CD4-positive, alpha-beta T cell treated with Interleukin-1 beta for 1 hour (primary cell): ENCODE measurements at places on chromosomes 1 and 21.
A peak's percentile ranks its signal among the peaks of the same experiment; 100 is the strongest.

GRCh38 chr1:211833174-211833820 lies 2.7 kb upstream of the LPGAT1 start:
- DNase-seq: peak; percentile 21

- DNase-seq: no peak
These were observed 24.7 kb upstream of the FCGR2A start for GRCh38 chr1:161480381-161481035.

GRCh38 chr1:244962130-244962529 lies 97.8 kb upstream of the HNRNPU start:
- DNase-seq: no peak

GRCh38 chr1:36285443-36286101 lies 20.6 kb upstream of the SH3D21 start:
- DNase-seq: peak; percentile 69

- DNase-seq: no peak
These were observed 349.8 kb downstream of the LTN1 start for GRCh38 chr21:28642891-28643290.

DNA sequence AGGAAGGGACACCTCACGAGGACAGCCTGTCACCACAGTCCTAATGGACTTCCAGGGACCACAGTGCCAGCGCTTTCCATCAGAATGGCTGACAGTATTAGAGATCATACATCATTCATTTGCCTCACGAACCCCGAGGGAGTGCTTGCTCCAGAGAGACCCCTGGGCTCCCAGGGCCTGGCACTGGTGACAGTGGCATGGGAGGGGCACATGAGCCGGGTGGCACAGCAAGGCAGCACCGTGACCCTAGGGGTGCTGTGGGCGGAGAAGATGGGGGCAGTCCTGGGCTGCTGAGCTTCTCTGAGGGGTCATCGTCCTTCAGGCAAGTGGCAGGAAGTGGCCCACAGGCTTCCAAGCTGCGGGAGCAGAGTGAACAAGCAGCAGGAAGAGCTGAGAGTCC lies 16.4 kb upstream of the TSPEAR start:
- no peak for DNase-seq

GRCh38 chr1:104932949-104933679 lies 1183.4 kb downstream of the AMY1C start:
- no peak for DNase-seq

DNA sequence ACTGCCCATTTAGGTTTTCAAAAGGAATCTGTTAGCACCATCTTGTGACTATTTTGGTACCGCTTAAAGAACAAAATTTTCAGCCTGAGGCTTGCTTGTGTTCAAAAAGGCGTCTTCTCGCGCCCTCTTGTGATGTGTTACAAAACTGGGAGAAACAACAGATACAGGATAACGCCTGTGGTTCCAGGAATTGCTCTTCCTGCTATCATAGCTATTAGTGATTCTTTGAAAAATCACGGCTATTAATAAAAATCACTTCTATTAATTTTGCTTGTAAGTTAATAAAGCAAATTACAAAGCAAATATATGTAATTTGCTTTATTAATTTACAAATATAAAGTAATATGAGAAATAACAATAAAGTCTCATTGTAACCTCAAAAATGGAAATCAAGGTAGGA lies 82.2 kb upstream of the ABCD3 start:
- peak; percentile 11 for DNase-seq

- no peak for DNase-seq
These were observed 45.4 kb upstream of the IPO9 start for GRCh38 chr1:201783572-201783971.

DNA sequence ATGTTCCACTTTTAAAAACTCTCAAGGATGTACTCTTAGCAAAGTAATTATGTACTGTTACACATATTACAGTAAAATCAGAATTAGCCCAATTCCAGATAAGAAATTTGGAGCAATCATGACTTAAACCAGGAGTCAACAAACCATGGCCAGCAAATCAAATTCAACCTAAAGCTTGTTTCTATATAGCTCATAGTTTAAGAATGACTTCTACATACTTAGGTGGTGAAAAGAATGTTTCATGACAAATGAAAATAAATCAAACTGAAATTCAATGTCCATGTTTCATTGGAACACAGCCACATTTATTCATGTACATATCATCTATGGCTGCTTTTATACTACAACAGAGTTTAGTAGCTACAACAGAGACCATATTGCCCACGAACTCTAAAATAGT lies 35.1 kb downstream of the FRRS1 start:
- no peak for DNase-seq

GRCh38 chr1:216425577-216425976 lies 2.3 kb upstream of the USH2A start:
- DNase-seq: no peak

DNA sequence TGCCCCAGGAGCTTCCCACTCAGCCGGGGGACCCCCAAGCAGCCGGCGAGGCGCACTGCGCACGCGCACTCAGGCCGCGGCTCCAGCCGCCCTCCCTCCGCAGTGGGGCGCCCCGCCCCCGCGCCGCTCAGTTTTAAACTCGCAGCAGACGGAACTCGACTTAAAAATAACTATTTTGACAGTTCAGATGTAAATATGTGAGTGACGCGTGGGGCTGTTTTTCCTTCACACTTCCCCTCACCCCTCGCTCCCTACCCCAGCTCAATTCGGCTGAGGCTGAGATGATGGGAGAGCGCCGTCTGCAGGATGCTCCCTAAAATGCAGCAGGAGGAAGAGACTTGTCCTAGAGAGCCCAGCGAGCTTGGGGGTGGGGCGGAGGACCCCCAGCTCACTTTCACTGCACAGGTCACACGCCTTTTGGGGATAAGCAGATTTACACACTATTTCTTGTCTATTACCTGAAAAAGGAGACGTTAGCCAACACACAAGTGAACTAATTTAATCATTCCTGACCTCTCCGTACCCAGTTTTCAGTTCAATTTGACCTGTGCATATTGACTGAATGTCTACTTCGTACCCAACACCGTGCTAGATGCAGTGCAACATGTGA lies 8.9 kb upstream of the LEMD1 start:
- DNase-seq: peak; percentile 56

DNA sequence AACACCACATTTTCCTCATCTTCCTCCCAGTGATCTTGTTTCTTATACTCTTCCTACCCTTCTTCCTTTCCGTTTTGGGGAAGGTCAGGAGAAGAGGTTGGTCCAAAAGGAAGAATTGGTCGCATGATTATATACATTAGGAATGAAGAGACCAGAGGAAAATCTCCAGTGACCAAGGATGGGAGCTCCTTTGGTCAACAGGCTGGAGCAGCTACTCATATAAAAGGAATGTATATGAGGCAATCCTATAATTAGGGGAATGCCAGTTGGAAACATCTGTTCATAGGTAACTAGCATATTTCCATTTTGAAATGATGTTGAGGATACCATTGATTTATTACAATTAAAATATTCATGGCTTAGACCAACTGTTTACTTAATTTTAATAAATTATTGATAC lies 114.5 kb downstream of the LRRC40 start:
- DNase-seq: no peak

GRCh38 chr21:36694593-36695282 lies 4.2 kb upstream of the SIM2 start:
- no peak for DNase-seq

DNA sequence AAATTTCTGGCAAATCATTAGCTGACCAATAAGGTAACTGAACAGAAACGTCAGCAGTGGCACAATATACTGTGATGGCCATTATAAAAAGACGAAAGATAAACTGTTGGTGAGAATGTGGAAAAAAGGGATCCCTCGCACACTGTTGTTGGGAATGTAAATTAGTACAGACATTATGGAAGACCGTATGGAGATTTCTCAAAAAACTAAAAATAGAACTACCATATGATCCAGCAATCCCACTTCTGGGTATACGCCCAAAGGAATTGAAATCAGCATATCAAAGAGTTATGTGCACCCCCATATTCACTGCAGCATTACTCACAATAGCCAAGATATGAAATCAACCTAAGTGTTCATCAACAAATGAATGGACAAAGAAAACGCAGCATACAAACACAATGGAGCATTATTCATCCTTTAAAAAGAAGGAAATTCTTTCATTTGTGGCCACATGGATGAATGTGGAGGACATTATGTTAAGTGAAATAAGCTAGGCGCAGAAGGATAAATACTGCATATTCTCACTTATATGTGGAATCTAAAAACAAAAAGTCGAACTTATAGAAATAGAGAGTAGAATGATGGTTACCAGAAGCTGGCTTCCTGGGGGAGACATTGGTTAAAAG lies 257.7 kb downstream of the RHOU start:
- no peak for DNase-seq

GRCh38 chr1:55203064-55203463 lies 12.1 kb downstream of the USP24 start:
- DNase-seq: no peak

- no peak for DNase-seq
These were observed 150.1 kb downstream of the KCNJ6 start for GRCh38 chr21:37766129-37766528.

GRCh38 chr1:193229136-193229535 lies 42.7 kb upstream of the B3GALT2 start:
- DNase-seq: no peak

DNA sequence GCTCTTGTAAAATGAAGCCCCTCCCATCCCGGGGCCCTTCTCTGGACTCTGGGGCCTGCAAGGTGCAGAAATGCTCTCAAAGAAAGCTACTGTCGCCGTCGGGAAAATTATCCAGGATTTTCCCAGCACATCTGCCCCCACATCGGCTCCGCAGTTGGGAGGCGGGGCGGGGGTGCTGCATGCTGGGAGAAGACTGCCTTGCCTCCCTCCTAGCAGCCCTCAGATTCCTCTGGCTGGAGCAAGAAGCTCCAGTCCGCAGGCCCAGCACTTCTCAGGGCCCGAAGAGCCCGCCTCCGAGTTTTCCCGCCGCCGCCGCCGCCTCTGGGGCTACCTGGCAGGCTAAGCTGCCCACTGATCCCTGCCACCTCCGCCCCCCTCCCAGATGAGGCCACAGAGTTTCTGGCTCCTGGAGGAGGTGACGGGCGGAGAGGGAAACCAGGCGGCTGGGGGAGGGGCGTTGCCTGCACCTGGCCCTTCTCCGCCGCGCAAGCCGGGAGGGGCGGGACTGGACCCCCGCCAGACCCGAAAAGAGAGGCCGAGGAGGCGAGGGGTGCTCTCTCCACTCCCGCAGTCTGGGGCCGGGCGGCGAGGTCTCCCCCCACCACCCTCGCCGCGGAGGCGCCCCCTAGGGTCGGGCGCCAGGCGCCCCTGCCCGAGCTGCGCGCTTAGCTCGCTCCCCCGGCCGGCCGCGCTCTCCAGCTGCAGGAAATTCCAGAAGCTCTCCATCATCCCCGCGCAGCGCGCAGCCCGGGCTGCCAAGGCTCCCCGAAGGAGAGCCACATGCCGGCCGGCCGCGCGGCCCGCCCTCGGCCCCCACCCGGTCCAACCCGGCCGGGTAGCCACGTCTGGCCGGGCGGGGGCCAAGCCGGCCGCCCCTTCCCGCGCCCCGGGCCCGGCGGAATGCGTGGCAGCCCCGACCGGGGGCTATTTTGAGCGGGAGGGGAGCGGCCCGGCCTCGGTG lies 28.8 kb downstream of the AHDC1 start:
- DNase-seq: no peak

DNA sequence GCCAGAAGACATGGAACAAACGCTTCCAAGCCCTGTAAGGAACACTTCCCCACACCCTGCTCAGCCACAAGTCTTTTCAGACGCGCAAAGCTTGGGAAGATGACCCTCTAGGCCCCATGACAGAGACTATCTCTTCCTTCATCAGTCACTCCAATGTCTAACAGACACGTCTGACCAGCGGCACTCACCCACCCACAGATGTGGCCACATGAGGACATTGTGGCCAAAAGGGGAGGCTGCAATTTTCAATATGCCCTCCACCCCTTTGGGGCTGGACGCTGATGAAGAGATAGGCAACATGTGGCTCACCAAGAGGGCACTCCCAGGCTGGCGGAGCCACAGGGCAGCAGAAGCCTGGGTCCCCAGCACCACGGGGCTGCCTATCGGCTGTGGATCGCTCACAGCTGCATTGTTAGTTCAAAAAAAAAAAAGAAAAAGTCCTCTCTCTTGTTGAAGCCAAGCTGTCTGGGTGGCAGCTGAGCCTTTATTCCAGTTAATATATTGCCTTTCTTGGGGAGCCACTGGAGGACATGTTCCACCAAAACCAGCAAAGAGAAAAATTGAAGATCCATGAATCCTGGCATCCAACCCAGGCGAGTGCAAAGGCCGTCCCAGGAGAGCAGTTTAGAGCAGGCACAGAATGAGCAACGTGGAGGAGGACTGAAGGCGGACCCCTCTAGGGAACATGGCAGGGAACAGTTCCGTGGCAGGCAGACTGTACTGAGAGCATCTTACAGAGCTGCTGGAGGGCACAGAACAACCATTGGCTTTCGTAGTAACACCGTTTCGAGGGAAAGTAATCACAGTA lies 52.7 kb upstream of the GPR153 start:
- DNase-seq: no peak

DNA sequence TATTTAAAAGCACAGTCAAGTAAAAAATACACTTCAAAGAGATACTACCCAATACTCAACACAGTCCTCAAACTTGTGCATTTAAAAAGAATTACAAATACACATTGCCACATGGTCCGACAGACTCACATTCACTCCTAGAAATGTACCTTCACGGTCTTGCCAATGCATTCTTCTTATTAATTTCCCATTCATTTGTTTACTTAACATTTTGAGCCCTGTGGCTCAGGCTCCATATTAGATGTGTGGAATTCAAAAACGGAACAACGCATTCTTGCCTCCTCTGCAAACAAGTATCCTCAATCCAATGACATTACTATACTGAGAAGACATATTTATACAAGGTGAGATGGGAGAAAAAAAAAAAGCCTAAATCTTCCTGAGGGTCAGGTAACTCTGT lies 2.5 kb upstream of the DUSP23 start:
- DNase-seq: no peak

DNA sequence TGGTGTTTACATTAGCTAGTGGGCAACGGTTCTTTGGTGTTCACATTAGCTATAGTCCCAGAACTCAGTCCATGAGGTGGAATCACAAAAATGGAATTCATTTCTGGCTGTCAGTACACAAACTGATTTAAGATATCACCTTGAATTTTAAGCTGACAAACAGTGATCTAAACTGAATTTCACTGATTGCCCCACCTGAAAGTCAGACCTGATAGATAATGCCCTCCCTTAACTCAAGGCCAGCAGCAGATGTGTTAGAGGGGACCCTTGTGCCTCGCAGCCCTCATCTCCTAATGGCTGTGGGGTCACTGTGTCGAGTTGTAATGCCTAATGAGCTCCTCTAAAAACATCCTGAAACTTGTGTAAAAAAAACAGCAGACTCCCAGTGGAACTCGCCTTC lies 8.6 kb downstream of the ARF1 start:
- no peak for DNase-seq

GRCh38 chr1:38064197-38064903 lies 17.8 kb upstream of the POU3F1 start:
- DNase-seq: no peak
